ENCODE measurements at places on chromosomes 12 and 14. TPM values are rescaled to one million over a fixed set of nuclear protein-coding genes. Genes with fewer than 3 reads are reported as not detected.

The HPD gene
- not detected for total RNA-seq

The GLRX5 gene
- total RNA-seq: 35.8 TPM

GRCh38 chr14:22549981-22550673 is 38.9 kb downstream of the DAD1 start:
- DNase-seq: peak; percentile 24

DNA sequence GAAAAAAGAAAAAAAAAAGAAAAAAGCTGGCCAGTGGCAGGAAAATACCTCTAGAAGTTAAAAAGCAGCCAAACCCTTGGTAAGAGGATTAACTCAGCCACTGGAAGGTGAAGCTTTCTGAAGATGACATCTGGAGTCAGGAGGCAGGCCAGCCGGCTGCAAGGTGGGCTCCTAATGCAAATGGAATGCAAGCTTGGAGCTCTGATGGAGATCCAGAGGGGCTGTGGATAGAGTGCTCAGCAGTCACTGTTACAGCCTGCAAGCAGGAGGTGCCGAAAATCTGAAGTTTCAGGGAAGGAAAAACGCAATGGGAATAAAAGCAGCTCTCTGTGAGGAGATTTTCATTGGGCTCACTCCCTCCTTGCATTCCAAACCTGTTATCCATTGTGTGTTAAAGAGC is 41.0 kb downstream of the GSC start:
- no peak for DNase-seq

DNA sequence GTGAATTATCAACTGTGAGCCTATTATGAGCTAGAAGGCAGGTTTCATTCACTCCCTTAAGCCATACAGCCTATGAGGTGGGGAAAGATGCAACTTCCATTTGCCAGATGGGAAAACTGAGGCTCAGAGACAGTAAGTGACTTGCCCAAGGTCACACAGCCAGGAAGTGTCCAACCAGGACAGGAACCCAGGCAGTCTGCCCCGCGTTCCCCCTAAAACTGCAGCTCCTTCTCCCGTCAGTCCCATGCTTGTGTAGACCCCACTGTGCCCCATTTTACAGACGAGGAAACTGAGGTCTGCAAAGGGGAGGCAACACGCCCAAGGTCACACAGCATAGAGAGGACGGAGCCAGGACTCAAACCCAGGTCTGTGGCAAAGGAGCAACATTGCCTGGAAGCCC is 50.6 kb downstream of the NCOR2 start:
- DNase-seq: no peak

DNA sequence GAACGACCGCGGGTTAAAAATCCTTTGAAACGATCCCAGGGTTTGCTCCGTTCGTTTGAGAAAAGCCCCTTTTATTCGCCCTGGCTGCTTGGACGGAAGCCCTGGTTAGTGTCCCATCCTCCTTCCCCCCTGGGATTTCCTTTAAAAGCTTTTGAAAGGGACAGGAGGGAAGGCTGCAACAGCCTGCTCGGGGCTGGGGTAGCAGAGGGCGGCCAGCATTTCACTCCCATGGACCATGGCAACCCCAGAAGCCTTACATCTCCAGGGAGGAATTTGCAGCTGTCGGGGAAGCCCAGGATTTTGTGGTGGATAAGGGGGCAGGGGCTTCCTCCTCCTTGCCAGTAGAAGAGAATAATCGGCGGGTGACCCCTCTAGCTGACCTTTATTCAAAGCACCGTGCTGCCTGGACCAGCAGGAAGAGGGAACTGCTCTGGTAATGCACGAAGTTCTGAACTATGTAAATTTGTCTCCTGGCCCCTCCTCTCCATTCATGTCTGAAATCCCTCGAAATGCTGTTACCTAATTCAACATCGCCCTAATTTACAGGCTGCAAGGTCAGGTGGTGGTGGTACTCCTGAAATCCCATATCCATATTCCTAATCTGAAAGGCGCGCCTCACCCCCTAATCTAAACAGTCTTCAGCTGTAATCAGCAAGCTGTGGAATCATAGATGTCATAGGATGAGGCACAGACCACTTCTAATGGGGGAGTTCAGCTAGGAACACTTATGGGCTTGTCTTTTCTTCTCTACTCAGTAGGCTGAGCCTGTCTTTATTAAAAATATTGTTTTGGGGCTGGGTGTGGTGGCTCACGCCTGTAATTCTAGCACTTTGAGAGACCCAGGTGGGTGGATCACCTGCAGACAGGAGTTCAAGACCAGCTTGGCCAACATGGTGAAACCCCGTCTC is 1.0 kb upstream of the CLIP1 start:
- peak; percentile 82 for DNase-seq

DNA sequence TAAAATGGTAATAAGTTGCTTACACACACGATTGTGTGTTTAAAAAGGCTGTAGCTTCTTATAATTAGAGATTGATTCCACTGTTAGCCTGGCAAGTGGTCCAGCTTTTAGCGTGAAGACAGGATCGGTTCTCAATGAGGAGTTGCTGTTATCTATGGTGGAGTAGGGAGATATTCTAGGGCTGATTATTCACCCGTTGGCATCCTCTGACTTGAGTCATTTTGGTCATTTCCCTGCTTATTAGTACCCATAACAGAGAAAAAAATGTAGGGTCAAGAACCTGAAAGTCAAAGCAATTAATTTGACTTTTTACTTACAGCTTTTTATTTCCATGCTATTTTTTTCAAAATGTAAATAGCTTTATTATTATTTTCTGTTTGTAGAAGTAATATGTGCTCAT is 76.0 kb downstream of the KCNK13 start:
- no peak for DNase-seq

All from fibroblast of villous mesenchyme (primary cell).